ENCODE measurements at places on chromosomes 4 and X.

- DNase-seq: no peak
- H3K4me1 ChIP-seq: peaks cover 25% of the 10 kb centered on the region
- H3K27ac ChIP-seq: no peak overlapping the region
These were observed 401 bp downstream of the SOWAHD start for GRCh38 chrX:119758731-119759247.

- no peaks in the 10 kb centered on the region for H3K27me3 ChIP-seq
- no peak for DNase-seq
- H3K4me1 ChIP-seq: no peaks in the 10 kb centered on the region
- no peak overlapping the region for H3K27ac ChIP-seq
These were observed 1257.0 kb downstream of the NLGN4X start for GRCh38 chrX:4971646-4972045.

- no peaks in the 10 kb centered on the region for H3K4me1 ChIP-seq
- H3K27ac ChIP-seq: no peak overlapping the region
- H3K36me3 ChIP-seq: no peaks in the 10 kb centered on the region
- no peak overlapping the region for H3K4me3 ChIP-seq
These were observed 23.3 kb downstream of the SHROOM3 start for GRCh38 chr4:76458297-76458696.

DNA sequence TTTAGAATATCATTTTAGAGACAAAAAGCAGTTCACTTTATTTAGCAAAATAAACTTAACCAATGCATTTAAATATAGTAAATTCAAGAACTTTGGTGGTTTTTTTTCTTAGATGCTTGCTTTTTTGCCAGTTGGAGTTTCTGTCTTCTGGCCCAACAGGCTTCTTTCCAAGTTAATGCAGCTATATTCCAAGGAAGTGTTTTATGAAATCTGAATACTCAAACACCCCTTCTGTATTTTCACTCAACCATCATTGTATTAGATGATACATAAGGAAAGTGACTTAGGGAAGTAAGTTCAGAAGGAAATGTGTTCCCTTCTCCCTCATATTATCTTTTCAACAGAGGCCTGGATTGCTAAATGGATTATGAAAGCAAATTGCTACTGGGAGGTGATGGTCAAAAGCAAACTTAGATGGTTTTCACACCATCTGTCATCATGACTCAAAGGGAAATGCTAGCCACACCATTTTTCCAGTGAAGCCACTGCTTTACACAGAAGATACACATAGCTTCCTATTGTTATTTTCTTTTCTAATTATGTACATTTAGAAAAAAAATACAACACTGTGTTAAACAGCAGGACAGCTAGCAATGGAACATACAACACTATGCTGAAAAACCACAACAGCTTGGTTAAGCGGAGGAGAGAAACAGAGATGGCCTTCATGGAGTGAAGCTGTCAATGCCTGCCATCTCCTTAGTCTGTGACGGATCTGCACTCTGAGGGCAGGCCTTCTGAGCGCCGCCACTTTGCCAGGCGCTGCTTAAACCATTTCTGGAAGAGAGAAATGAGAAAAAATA lies 32.9 kb downstream of the HOPX start:
- no peaks in the 10 kb centered on the region for H3K4me1 ChIP-seq
- H3K27ac ChIP-seq: no peak overlapping the region
- no peak for DNase-seq

- H3K4me3 ChIP-seq: no peak overlapping the region
- no peaks in the 10 kb centered on the region for H3K36me3 ChIP-seq
- H3K4me1 ChIP-seq: no peaks in the 10 kb centered on the region
- H3K27ac ChIP-seq: no peak overlapping the region
- H3K27me3 ChIP-seq: no peaks in the 10 kb centered on the region
These were observed 39.1 kb upstream of the TMEM192 start for GRCh38 chr4:165151734-165152133.

DNA sequence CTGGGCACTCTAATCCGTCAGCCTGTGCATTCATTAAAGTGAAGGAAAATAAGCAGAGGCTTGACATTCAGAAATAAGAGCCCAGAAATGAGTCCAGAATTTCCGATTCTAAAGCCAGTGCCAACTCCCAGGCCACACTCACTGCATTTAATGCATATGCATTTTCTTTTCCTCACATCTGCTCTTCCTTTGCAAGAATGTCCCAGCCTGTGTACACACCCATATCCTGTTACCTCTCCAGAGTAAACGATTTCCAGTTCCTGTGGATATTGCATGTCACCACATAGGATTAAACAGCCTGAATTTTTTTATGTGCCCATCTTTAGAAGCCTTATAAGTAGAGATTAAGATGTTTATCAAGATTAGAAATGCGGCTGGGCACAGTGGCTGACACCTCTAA lies 27.5 kb downstream of the ARX start:
- no peak overlapping the region for H3K4me3 ChIP-seq
- DNase-seq: no peak
- no peak overlapping the region for H3K27ac ChIP-seq
- H3K36me3 ChIP-seq: no peaks in the 10 kb centered on the region
- H3K4me1 ChIP-seq: no peaks in the 10 kb centered on the region

DNA sequence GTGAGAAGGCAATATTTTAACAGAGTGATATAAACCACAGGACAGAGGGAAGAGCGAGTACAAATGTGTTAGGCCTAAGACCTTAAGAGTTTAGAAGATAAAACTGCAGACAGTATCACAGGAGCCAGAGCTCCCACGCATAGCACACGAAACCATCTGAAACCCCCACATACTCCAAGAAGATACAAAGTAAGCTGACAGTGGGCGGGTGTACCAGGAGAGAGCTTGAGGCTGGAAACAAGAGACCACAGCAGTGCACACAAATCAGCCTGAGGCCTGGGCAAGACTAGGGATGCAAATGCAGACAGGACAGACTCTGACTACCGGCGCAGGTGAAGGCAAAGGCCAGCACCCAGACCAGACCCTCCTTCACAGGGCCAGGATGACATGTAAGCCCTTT lies 54.1 kb upstream of the ARHGAP24 start:
- no peaks in the 10 kb centered on the region for H3K27me3 ChIP-seq
- no peak for DNase-seq
- peaks cover 23% of the 10 kb centered on the region for H3K4me1 ChIP-seq
- H3K27ac ChIP-seq: no peak overlapping the region
- H3K36me3 ChIP-seq: no peaks in the 10 kb centered on the region

Measured in Karpas-422 (cell line).